ENCODE measurements at places on chromosomes 1 and 21. TPM values are rescaled to one million over a fixed set of nuclear protein-coding genes. Genes with fewer than 3 reads are reported as not detected.

DNA sequence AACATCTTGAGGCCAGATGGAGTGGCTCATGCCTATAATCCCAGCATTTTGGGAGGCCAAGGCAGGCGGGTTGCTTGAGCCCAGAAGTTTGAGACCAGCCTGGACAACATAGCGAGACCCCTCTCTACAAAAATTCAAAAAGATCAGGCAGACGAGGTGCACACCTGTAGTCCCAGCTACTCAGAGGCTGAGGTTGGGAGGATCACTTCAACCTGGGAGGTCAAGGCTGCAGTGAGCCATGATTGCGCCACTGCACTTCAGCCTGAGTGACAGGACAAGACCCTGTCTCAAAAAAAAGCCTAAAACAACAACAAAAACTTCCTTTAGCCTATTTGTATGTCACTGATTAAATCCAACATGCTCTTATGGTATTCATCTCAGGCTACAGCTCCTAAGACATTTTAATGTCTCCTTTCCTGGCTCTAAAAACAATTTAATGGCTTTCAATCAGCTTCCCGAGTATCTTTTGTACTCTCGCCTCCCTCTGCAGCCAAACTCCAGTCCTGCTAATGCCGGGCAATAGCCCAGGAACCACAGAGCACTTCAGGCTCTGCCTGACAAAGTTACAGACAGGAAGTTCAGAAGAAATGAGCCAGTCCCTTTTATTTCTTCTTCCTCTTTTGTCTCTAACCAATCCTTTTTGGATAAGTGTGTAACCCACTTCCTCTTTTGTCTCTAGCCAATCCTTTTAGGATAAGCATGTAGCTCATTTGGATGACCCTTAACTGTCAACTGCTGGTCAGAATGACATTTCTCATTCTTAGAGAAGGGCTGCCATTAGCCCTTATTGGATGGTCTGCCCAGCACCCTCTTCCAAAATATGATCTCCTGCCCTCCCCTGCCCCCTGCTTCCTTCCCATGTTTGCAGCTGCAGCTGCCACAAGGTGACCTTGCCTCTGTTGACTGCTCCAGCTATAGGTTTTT lies 6.6 kb upstream of the DOP1B start:
- peak; percentile 46 for DNase-seq

- DNase-seq: no peak
Measured at GRCh38 chr1:51715369-51715768, 98.5 kb downstream of the OSBPL9 start.

GRCh38 chr1:41404308-41404761 lies 43.1 kb downstream of the FOXO6 start:
- peak; percentile 51 for DNase-seq

GRCh38 chr1:17021896-17022295 lies 10.2 kb upstream of the ATP13A2 start:
- no peak for DNase-seq

GRCh38 chr1:202752774-202753173 lies 42.5 kb upstream of the SYT2 start:
- no peak for DNase-seq

DNA sequence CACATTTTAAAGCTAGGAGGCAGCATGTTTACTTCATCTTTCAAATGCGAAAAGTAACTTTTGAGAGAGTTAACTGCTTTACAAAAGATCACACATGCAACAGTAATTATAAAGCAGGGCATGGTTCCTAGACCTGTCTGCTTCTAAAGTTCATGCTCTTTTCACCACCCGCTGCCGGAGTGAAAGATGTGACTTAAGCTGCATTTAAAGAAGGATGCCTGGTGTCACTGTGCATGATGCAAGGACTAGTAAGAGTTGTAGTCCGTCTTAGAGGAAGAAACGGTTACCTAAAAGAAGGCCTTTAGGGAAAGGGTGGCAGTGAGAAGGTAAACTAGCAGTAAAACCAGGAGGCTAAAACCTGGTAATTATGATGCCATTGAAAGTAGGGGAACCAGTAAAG lies 1689.1 kb downstream of the KCNT2 start:
- no peak for DNase-seq

DNA sequence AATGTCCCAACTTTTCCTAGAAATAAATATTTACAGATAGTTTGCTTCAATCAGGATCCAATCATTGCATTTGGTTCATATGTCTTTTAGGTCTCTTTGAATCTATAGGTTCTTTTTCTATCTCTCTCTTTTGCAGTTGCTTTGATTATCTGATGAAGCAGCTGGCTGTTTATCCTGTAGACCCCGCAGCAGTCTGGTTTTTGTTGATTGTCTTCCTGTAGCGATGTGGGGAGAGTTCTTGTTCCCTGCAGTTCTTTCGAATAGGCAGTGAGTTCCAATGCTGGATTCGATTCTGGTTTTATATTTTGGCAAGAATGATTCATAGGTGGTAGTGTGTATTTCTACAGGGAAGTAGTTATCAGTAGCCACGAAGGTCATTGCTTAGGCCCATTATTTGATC lies 7.4 kb upstream of the MIXL1 start:
- no peak for DNase-seq

GRCh38 chr1:26692793-26693490 lies 2.9 kb upstream of the ARID1A start:
- DNase-seq: peak; percentile 97

- DNase-seq: no peak
Measured at GRCh38 chr1:75394386-75395139, 216.4 kb downstream of the SLC44A5 start.

- no peak for DNase-seq
Measured at GRCh38 chr1:240968864-240969263, 356.9 kb upstream of the GREM2 start.

GRCh38 chr21:45423201-45423955 lies 18.4 kb downstream of the COL18A1 start:
- no peak for DNase-seq

GRCh38 chr1:151547119-151547899 lies 7.2 kb downstream of the TUFT1 start:
- DNase-seq: peak; percentile 47

DNA sequence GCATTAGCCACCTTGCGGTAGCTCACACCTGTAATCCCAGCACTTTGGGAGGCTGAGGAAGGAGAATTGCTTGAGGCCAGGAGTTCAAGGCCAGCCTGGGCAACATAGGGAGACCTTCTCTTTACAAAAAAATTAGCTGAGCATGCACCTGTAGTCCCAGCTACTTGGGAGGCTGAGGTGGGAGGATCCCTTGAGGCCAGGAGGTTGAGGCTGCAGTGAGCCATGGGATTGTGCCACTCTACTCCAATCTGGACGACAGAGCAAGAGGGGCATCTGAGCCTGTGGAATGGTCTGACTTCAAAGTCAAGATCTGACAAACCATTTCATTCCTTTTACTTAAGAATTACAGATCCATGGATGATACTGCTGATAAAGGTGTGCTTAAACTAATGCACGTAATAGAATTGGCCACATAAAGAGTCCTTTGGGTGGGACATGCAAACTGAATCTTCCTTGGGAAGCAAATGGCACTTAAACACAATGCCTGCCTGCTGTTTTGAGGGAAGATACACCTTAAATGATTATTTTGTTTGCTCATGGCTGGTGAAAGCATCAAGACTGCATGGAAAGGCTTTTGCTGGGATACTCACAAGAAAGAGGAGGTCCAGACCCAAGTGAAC lies 2.5 kb upstream of the TMEM201 start:
- DNase-seq: no peak

DNA sequence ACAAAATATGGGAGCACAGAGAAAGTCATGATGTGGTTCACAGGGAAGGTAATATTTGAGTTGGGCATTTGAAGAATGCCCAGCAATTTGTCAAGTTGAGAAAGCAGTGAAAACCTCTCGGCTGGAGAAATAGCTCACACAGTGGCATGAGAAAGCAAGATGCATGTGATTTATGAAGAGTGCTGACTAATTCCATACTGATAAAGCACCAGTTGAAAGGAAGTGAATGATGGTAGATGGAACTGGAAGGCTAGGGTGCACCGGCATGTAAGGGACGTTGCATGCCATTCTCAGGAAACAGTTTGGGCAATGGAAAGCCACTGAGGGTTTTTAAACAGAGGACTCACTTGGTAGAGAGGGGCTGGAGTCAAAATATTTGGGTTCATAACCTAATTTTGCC lies 53.5 kb upstream of the MTF2 start:
- DNase-seq: no peak

DNA sequence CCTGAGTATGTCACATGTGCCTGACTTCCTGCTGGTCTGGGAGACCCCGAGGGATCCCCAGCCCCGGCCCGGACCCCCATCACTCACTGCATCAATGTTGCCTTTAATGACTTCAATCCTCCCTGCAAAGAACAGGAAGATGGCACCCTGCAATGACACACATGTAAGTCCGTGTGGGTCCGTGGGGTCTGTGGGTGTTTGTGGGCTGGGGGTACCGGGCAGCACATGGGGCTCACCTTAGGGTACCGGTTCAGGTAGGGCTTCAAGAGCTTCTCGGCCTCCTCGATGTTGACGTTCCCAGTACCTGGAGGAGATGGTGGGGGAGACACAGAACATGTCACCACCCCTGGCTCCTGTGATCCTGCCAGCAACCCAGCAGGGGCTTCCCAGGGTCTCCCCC lies 28.1 kb downstream of the TTC39A start:
- DNase-seq: no peak

GRCh38 chr1:243562473-243562872 lies 287.6 kb downstream of the AKT3 start:
- DNase-seq: no peak

- no peak for DNase-seq
Measured at GRCh38 chr1:54768093-54768492, 3.8 kb upstream of the PARS2 start.

GRCh38 chr1:109385417-109385816 lies 12.3 kb downstream of the SORT1 start:
- DNase-seq: no peak

- DNase-seq: no peak
Measured at GRCh38 chr1:97139512-97139911, 417.9 kb downstream of the PTBP2 start.

DNA sequence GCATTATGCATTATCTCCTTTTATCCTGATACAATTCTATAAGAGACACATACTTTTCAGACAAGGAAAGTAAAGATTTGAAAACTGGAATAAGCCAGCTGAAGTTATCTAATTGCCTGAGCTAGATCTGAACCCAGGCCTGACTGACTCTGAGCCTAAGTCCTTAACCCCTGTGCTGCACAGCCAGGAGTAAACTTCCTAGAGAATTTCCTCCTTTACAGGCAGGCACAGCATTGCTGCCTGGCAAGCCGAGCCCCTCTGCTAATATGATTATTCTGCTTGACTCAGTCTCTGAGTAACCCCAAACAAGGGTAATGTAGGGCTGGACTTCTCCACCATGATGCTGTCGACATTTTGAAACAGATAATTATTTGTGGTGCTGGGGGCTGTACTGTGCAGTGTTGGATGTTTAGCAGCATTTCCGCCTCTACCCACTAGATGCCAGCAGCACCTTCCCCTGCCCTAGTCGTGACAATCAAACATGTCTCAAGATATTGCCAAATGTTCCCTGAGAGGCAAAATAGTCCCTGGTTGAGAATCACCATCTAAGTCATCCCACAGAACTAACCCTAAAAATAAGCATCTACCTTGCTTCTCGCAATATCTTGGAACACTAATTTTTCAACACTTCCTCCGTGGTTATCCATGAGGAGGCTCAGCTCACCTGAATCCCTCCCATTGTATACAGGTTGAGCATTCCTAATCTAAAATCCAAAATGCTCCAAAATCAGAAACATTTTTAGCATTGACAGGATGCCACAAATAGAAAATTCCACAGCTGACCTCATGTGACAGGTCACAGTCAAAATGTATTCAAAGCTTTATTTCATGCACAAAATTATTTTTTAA lies 18.5 kb downstream of the CAMK1G start:
- DNase-seq: no peak

- DNase-seq: peak; percentile 33
Measured at GRCh38 chr1:108512239-108513043, 47.5 kb upstream of the EEIG2 start.

DNA sequence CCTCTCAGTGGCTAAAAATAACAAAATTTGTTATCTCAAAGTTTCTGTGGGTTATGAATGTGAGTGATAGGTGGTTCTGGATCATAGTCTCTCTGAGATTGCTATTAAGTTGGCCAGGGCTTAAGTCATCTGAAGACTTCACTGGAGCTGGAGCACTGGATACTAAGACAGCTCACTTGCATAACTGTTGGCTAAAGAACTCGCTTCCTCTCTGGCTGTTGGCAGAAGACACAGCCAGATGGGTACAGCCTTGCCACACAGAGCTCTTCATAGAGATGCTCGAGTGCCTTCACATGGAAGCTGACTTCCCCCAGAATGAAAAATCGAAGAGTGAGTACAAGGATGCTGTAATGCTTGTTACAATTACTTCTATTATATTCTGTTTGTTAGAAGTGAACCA lies 333.8 kb downstream of the ZP4 start:
- DNase-seq: no peak

DNA sequence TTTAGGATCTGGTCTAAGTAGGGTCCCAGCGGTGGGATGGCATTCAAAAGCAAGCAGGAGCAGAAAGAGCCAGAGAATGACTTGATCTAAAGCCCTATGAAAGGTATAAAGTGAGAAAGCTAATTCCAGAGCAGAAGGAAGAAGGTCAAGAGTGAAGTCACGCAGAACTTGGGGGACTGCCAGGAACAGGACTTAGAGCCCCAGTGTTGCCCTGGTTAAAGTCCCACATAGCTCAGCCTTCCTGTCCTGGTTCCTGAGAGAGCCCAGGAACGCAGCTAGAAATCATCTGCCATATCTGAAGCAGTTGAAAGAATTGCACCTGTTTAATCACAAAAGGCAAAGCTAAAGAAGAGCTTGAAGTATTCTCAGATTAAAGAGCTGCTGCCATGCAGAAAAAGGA lies 160.6 kb upstream of the ATP1B1 start:
- DNase-seq: peak; percentile 17

- no peak for DNase-seq
Measured at GRCh38 chr1:44632598-44632997, 41.7 kb downstream of the TMEM53 start.

- DNase-seq: no peak
Measured at GRCh38 chr21:42305707-42306147, 9.5 kb downstream of the TFF3 start.

DNA sequence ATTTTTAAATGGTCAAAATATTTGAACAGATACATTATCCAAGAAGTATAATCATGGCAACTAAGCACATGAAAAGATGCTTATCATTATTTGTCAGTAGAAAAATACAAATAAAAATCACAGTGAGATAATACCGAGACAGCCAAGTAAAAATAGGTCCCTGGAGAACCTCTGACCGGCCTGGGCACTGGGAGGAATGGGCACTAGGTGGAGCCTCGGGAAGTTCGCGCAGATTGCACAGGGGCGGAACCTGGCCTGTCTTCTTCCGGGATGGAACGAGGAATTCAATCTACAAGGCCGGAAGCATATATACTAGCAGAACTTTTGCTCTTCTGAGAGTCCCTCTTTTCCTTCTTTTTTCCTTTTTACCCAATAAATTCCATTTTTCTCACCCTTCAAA lies 148.5 kb upstream of the CHRM3 start:
- DNase-seq: no peak

GRCh38 chr1:34419663-34420136 lies 243.0 kb downstream of the C1orf94 start:
- DNase-seq: no peak

Gene TINAGL1
- 21.1 TPM for polyA plus RNA-seq

Gene RNU1-4
- not detected for polyA plus RNA-seq

Gene OR2T3
- polyA plus RNA-seq: not detected

Gene LRRN2
- polyA plus RNA-seq: 5.9 TPM

Gene IVL
- not detected for polyA plus RNA-seq

Gene HTR1D
- polyA plus RNA-seq: not detected

Gene HJV
- 272 TPM for polyA plus RNA-seq

Gene PRAMEF33
- not detected for polyA plus RNA-seq

Gene ZFP69
- 8.0 TPM for polyA plus RNA-seq

Gene GUCA2B
- not detected for polyA plus RNA-seq
